ENCODE measurements at places on chromosomes 12 and 14.
A peak's percentile ranks its signal among the peaks of the same experiment; 100 is the strongest.

GRCh38 chr14:60184905-60185555, 19.8 kb upstream of the DHRS7 start:
- peak; percentile 32 for DNase-seq

GRCh38 chr14:36655963-36656686, 5.5 kb upstream of the PAX9 start:
- DNase-seq = peak; percentile 50

GRCh38 chr12:47636908-47637780, 68.7 kb downstream of the RPAP3 start:
- DNase-seq = peak; percentile 71

GRCh38 chr14:95703805-95704204, 10.1 kb downstream of the TCL1A start:
- no peak for DNase-seq

DNA sequence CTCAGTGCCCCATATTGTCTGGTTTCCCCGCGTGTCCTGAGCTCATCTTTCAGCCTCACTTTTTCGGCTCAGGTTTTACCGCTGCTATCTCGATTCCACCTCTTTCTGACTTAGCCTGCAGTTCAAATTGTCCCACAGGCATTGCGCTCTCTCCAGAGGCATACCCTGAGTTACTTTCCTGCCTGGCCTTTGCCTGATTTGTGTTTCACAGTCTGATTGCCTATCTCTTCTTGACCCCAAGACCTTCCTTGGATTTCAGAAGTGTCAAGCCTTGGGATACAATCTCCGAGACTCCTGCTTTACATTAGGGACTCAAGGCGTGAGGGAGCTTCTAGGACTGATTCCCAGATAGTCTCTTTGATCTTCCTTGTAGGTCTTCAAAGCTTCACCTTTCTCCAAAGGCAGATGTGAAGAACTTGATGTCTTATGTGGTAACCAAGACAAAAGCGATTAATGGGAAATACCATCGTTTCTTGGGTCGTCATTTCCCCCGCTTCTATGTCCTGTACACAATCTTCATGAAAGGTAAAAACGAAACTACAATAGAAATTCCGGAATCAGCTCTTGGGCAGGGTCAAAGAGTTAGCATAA, 629 bp downstream of the LETMD1 start:
- DNase-seq = no peak

DNA sequence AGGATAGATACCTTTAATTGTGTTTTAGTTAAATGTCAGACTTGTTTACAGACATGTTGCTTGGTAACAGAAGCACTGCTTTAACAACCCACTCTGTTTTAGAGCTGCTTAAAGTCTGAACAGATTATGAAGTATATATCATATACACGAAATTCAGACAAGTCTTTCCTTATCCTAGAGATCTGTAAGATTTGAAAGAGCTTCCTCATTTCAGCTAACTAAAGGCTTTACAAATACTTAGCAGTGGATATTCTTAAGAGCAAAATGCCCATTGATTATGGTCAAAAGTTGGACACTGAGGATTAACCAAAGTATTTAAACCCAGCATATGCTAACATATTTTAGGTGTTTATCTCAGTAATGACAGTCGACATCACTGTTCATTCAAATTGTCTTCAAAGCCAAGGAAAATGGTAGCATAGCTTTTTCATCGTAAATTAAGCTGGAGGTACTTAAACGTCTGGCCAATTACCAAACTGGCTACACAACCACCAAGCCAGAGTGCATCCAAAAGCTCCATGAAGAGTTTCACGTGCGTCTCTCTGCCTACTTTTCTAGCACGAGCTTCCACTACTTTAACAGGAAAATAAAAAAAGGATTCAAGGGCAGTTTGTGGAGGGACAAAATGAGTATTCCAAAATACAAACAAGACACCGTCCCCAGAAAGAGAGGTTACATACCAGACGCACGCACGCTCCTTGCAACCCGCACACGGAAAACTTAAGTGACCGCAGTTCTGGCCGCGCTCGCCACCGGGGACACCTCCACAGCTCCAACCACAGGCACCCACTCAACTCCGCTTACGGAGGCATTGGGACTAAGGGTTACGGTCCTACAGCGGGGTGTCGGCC, 565 bp downstream of the CEP83 start:
- no peak for DNase-seq

DNA sequence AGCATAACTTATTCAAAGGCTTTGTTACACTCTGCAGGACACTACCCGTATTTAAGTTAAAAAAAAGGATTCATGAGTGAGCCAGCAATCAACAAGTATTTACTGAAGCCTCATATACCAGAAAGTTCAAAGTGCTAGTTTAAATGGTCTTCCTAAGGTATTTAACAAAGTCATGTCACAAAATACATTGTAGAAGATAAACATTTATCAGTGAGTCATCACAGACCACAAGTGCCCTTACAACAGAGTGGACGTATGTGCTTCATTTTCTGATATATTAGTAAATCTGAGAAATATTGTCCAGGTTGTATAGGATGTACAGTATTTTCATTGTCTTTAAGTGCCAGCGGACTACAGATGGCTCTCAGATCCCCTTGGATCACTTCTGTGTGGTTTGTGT, 24.2 kb downstream of the FLRT2 start:
- DNase-seq = no peak

- DNase-seq = no peak
These were observed 134.2 kb downstream of the NTF3 start for GRCh38 chr12:5565933-5566599.

- DNase-seq = no peak
These were observed 2.3 kb downstream of the KLRG1 start for GRCh38 chr12:8991371-8992345.

DNA sequence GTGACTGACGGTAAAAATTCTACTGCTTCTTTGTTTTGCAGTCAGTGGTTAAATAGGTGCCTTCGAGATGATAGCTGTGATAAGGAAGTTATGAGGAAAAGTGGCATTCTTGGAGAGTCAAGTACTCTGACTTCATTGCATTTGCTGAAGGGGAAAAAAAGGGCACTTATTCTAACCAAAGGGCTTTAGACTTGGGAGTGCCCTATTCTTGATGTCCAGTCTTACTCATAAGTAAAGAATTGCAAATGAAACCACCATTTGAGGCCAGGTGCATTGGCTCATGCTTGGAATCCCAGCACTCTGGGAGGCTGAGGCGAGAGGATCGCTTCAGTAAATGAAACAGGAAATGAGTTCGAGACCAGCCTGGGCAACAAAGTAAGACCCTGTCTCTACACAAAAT, 40.3 kb downstream of the BRAP start:
- no peak for DNase-seq

DNA sequence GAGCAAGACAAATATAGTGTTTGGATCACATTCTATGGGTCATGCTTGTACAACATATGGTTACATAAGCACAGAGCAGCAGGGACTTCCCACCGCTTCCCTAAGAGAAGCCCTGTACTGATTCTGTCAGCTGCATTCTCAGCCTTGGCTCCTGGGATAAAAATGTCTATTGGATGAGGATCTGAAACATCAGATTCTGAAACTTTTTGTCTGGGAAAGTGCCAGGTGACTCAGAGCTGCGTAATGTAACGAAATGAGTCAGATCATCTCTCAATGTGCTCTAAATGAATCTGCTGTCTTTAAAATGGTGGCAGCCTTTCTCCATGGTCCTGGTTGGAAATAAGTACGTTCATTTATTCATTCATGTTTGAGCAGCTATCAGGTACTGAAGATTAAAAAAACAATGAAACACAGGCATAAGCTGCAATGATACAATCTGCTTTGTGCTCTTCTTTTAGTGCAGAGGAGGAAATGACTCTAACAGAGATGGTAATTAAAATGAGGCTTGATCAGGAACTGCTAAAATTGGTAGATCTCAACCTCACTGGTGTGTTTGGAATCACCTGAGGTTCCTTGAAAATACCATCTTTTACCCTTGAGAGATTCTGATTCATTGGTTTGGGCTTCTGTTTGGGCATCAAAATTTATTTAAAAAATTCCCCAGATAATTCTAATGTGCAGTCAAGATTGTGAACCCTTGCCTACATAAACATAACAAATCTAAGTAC, 99.1 kb upstream of the NAP1L1 start:
- DNase-seq = no peak

DNA sequence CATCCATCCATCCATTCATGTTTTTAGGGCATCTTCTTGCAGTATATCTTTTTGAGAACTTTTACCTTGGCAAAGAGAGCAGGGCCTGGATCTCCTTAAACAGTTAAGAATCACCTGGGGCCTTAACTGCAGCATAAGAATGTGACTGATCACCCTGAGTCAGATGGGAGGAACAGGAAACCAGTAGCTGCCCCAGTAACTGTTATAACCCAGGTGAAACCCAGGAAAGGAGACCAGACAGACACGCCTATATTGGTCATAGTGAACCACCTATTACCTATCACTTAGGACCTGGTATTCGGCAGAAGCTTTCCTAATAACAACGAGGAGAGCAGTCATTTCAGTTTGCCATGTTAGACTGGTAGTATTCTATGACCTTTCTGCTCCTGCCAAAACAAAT, 43.4 kb upstream of the NR2C1 start:
- no peak for DNase-seq

GRCh38 chr14:92624764-92625163, 111.2 kb downstream of the RIN3 start:
- no peak for DNase-seq

GRCh38 chr12:54417712-54418440, 1.2 kb downstream of the ITGA5 start:
- DNase-seq = no peak

GRCh38 chr12:33205981-33206380, 233.6 kb downstream of the SYT10 start:
- no peak for DNase-seq

- DNase-seq = no peak
These were observed 89.4 kb upstream of the DIO3 start for GRCh38 chr14:101471723-101472517.

- DNase-seq = no peak
These were observed 1104.3 kb downstream of the BCL11B start for GRCh38 chr14:98167705-98168104.

GRCh38 chr14:47257013-47257412, 418.4 kb downstream of the MDGA2 start:
- DNase-seq = peak; percentile 9

DNA sequence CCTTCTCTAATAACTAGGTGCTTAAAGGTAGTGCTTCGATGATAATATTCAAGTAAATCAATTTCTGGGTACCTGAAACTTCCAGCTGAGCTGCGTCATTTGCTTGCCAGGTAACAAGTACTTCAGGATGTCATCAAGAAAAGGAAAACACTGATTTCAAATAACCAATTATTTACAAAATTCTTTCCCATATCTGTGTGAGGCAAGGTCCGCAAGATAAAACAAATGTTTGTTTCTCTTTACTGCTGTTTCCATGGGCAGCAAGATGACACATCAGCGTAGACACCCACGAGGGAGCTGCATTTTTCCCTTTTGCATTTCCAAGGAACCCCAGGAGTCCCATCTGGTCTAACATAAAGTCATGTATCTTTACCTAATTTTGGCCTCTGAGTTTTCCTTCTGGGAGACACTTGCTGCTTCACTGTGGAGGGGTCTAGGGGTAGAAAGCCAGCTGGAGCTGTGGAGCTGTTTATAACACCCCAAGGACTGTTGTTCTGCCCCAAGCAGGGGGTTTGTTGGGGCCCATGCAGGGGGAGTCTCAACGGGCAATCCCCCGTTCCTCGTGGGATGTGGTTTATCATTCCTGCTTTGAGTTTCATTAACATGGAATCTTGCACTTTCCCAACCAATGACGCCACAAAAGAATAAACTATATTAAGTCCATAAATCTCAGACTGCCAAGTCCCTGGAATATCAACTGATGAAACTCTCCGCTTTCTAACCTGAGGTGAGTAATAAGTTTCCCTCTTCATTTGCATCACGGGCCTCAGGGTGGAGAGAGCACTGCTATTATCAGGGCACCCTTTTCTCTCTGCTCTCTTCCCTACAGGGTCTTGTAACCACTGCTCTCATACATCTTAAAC, 112.8 kb upstream of the PELI2 start:
- DNase-seq = no peak

GRCh38 chr14:93759719-93760307, 28.5 kb downstream of the PRIMA1 start:
- DNase-seq = peak; percentile 58

GRCh38 chr12:67482751-67483661, 165.5 kb upstream of the DYRK2 start:
- DNase-seq = no peak

DNA sequence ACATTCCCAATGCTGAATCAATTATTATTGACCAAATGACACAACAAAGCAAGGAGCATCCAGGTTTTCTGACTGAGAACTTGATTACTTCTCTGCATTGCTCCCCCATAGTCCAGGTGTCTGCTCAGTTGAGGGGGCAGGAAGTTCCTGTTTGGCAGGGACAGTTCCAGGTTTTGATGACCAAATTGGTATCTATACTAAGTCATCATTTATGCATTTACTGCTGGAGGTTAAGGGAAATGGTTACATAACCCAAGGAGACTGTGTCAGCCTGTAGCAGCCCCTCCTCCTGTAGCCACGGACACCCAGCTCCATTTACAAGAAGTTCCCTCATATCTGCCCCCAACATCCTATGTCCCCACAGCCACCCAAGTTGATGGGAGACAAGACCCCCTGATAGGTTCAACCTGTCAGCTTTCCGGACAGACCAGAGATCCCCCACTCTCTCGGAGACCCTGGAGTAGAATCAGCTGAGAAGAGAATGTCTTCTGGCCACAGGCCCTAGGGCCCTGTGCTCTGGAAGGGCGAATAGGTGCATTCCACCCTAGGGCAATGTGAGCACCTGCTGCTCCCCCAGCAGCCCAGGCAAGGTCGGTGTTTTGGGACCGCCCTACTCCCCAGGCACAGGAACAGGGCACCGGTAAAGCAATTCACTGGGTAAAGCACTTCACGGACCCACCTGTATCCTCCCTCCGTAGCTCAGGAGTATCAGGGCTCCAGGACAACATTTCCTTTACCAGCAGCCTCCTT, 23.6 kb downstream of the IRF2BPL start:
- DNase-seq = no peak

GRCh38 chr14:75514673-75515628, 7.3 kb upstream of the BATF start:
- no peak for DNase-seq

- DNase-seq = no peak
These were observed 23.6 kb upstream of the GPHB5 start for GRCh38 chr14:63342371-63342770.

GRCh38 chr14:29716150-29716549, 211.5 kb downstream of the PRKD1 start:
- DNase-seq = no peak

GRCh38 chr14:100889641-100890040, 13.9 kb downstream of the RTL1 start:
- DNase-seq = no peak

GRCh38 chr14:76203086-76204001, 51.6 kb downstream of the GPATCH2L start:
- DNase-seq = no peak

- DNase-seq = no peak
These were observed 1159.6 kb downstream of the VRK1 start for GRCh38 chr14:97956581-97957340.

- peak; percentile 47 for DNase-seq
These were observed 7.8 kb upstream of the PLXNC1 start for GRCh38 chr12:94140556-94140955.

DNA sequence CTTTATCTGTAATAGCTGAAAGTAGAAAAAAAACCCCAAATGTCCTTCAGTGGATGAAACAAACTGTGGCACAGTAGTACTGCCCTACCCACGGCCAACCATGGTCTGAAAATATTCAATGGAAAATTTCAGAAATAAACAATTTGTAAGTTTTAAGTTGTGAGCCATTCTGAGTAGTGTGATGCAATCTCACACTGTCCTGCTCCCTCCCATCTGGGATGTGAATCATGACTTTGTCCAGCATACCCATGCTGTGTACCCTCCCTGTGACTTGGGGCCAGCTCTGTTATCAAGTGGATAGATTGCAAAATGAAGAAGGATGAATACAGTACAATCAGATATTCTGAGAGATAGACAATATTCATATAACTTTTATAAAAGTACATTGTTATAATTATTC, 106.2 kb downstream of the SMOC1 start:
- no peak for DNase-seq
